Right renal pelvis (tissue), 4 donors: ENCODE measurements at places on chromosomes 7 and 10. TPM values are rescaled to one million over a fixed set of nuclear protein-coding genes. Genes with fewer than 3 reads are reported as not detected.

Gene RBP4
- 0.57 TPM for polyA plus RNA-seq

Gene ARL4A
- 32.6 TPM for polyA plus RNA-seq

Gene MRLN
- polyA plus RNA-seq = 0.48 TPM

Gene VSTM2A
- polyA plus RNA-seq = 3.7 TPM

Gene ETV1
- 41.6 TPM for polyA plus RNA-seq

Gene IRF5
- polyA plus RNA-seq = 7.3 TPM

Gene TMEM236
- polyA plus RNA-seq = 0.29 TPM

Gene CARD11
- polyA plus RNA-seq = 1.00 TPM

Gene DNAH11
- 2.4 TPM for polyA plus RNA-seq
